ENCODE measurements at places on chromosomes 4 and X.

- DNase-seq = no peak
These were observed 55.5 kb upstream of the SEC24B start for GRCh38 chr4:109378076-109378475.

DNA sequence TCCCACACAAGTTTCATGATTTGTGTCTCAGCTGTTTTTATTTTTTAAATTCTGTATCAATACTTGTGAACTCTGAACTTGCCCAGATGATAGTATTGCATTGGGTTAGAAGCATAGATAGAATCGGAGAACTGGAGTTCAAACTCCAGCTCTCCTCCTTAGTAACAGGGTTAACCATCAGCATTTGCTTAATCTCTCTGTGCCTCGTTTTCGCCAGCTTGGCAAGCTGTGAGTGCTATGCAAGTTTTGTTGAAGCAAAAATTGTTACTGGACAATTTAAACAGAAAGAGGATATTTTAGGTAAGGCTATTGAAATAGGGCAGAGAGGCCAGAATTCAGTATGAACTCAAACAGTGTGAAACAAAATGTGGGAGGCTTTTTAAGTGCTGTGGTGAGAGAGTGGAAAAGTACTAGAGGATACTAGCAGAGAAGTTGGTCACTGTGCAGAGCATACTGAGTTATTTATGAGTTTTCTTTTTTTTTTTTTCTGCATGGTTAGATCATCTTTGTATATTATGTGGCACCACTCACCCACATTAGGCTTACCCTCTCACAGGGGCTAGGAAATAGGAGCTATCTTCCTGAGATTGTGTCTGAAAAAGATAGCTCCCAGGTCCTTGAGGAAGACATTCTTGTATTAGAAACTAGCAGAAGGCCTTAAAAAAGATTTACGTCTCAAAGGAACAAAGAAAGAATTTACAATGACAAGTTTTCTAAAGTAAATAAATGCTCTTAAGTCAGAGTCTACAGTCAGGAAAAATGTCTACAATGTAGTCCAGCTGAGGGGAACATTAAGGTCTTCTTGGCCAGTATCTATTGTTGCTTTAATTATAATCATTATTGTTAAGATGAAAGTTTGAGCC is 1126.6 kb downstream of the FAT4 start:
- DNase-seq = no peak

DNA sequence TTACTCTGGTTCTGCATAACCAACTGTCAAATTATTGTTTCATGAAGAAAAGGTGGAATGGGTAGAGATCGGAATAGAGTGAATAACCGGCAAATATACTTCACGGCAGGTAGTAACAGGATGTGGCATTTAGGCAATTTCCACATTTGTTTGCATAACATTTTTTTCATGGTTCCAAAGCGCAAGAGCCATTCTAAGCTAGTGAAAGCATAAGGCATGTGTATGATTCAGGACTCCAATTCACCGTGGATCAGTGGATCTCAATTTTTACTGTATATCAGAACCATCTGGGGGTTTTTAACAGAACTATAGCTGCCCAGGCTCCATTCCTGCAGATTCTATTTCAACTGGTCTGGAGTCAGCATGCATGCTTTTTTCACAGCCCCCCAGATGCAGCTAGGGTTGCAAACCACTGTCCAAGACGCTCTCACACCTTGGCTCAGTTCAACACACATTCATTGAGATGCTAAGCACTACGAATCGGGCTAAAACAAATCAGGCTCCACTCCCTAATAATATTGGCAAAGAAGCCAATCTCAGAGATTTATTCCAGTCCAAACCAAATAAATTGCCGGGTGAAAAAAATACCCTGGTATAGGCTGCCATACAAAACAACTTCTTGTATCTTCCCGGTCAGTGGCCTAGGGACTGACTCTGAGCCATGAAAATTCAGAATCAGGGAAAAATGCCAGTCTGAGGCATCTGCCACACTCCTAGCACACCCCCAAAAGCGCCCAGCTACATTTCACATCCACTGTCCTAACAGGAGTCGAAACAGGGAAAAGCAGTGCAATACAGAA is 30.0 kb downstream of the AFAP1 start:
- peak; percentile 73 for DNase-seq

DNA sequence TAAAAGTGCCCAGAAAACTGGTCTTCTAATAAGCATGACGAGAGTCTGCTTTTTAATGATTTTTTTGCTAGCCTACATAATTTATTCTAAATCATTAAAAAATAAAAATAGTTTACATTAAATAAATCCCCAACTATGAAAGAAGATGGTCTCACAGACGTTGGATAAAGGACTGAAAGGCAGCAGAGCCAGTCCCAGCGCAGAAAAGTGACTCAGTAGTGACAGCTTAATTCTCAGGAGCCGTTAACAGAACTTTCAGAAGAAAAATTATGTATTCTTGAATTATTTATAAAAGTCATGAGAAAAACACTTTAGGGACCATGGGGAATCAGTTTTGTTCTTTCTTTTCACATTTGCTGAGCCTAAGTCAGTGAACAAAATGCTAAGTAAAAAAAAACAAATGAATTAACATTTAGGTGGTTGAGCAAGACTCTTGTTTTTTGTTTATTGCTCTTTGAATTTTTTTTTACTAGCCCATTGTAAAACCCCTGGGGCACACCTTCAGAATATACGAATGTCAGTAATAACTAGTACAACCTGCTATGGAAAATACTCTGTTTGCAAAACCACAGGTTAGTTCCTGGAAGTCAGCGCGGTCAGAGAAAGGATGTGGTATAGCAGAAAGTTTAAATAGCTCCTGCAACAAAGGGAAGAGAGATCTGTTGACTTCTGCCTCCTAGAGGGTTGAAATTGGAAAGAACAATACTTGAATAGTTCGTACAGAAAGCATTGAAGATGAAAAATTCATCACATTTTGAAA is 50.4 kb upstream of the CCDC160 start:
- no peak for DNase-seq

DNA sequence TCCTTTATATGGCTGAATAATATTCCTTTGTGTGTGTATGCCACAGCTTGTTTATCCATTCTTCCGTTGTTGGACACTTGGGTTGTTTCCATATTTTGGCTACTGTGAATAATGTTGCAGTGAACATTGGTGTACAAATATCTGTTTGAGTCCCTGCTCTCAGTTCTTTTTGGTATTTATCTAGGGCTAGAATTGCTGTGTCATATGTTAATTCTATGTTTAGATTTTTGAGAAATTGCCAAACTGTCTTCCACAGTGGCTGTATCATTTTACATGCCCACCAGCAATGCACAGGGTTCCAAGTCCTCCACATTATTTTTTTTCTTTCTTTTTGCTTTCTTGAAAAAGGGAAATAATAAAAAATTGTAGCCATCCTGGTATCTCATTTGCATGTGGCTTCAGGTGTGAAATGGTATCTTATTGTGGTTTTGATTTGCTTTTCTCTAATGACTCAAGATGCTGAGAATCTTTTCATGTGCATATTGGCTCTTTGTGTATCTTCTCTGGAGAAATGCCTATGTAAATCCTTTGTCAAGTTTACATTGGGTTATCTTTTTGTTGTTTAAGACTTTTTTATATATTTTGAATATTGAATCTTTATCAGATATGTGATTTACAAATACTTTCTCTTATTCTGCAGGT is 129.7 kb downstream of the RAPGEF2 start:
- DNase-seq = no peak

DNA sequence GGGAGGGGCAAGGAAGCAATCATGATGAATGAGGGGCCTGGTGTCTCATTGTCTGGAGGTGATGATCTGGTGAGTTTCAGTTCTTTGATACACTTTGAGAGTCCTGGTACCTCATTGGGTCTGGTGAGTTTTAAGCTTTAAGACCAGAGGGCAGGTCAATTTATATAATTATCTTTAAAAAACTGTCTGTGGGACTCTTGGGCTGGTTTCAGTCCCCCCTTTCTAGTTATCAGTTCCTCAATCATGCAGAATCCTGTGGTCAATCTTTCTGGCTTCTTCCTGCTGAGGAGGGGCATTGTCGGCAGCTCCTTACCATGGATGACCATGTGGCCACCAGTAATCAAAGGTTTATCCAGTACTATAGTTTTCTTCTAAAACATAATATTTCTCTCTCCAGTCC is 789.1 kb downstream of the PCDH18 start:
- no peak for DNase-seq

DNA sequence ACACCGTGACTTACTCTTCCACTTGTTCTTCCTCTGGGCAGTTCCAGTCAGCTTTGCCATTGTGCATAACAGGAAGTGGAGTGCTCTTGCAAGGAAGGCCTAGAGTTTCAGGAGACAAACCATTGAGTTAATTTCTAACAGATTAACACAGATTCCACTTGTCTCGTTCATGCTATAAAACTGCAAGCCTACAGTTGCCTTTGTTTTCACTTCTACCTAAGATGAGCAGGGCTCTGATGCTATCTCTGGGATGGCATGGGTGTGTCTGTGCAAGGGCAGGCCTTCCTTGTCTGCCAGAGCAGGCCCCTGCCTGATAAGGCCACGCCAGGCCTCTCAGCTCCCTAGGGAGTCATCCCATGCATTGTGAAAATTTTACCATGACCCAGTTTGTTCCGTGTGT is 67.7 kb upstream of the PGRMC2 start:
- DNase-seq = no peak

DNA sequence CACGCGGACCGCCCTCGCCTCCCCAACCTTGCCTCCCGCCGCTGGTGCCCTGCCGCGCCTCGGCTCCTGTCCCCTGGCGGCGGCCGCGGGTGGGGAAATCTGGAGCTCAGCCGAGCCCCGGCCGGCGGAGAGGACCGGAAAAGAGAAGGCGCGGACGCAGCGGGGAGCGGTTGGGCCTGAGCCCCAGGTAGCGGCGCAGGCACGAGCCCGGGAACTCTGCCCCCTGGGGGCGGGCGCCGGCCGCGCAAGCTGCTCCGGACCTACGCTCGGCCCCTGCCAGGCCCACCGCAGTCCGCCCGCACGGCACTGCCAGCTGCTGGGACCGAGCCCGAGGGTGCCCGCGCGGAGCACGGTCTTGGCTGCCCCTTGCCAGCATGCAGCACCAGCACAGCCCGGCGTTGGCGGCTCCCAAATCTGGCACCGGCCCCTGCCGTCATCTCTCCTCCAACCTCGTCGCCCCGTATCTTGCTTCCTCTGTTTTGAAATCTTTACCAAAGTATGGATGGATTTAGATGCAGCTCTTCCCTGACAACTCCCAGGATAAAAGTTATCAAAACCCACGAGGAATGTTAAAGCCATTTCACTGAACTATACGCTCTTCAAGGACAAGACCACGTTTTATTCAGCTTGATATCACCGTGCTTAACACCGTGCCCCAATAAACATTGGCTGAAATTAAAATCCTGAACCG is at the start of gene PRSS12:
Gene PRSS12, minus strand, starts transcription at position 161 of the 691 bp plus-strand sequence. CDS start 283 bp downstream, outside the sequence.
- no peak for DNase-seq

DNA sequence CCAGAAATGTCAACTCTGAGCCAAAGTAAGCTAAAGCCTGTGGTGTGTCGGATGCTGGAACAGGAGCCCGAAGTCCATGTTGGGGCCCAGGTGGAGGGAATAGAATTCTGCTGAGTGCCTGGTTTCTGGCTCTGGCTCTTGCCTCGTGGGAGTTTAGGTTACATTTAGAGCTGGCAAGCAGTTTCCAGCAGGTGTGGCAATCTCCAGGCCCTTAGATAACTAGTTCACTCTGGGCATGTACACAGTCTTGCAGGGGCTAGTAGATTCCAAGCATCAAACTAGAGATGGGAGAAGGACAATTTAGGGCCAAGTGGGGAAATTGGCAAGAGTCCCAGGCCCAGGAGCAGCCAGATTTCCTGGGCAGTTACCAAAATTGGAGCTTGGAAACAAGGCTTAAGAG is 56.3 kb upstream of the STOX2 start:
- DNase-seq = no peak

- no peak for DNase-seq
These were observed 19.9 kb downstream of the SH3BP2 start for GRCh38 chr4:2812612-2813354.

- no peak for DNase-seq
These were observed 138.4 kb upstream of the MAMLD1 start for GRCh38 chrX:150224676-150225075.

GRCh38 chr4:71545168-71545567 is 206.3 kb downstream of the SLC4A4 start:
- DNase-seq = no peak

GRCh38 chr4:130233377-130234047 is 1137.6 kb downstream of the C4orf33 start:
- no peak for DNase-seq

DNA sequence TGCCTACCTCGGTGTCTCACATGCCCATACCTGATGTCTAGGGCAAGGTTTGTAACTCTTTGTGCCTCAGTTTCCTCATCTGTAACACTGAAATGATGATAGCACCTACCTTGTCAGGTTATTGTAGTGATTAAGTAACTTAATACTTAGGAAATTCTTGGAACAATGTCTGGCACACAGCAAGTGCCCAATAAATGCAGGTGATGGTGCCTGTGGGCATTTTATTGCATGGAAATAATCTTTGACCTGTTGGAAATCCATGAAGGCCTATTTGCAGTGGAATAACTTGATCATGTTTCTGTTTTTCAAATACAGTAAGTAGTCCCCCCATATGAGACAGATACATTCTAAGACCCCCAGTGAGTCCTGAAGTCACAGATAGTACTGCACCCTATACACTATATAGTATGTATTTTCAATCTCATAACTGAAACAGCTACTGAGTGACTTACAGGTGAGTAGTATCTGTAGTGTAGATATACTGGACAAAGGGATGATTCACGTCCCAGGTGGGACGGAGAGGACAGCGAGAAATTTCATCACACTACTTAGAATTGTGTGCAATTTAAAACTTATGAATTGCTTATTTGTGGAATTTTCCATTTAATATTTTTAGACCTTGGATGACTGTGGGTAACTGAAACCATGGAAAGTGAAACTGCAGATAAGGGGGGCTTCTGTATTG is 42.1 kb downstream of the AFF1 start:
- DNase-seq = no peak

DNA sequence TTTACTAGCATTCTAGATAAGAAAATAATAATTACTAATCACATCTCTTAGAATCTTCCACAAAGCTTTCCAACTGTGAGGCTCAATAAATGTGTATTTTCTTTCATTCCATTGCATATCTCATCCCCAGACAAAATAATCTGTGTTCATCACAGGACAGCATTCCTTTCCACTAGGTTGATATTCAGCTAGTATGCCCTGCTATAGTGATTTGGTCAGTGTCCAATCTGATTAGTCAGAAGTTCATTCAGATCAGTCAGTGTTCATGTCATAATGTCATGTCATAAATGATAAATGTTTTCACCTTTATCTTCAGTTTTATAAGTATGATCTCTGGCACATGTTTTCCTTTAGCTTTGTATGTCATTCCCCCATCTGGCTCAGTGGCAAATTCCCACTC is 611.4 kb downstream of the KCTD8 start:
- no peak for DNase-seq

DNA sequence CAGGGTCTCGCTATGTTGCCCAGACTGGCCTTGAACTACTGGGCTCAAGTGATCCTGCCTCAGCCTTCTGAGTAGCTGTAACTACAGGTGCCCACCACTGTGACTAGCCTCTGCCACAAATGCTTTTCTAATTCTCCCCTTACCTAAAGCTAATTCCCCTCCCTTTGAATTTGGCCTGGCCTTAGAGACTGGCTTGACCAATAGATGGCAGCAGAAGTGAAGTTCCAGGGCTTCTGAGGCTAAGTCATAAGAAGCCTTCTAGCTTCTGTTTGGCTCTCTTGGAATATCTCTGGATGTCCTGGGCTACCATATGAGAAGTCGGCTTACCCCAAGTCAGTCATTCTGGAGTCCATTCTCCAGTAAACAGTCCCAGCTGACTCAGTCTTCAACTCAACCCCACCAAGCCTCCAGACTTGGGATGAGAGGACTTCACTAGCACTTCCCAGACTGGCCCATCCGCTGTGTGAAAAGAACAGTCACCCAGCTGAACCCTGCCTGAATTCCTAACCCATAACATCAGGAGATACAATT is 61.0 kb downstream of the HPRT1 start:
- DNase-seq = peak; percentile 15
